ENCODE measurements at places on chromosomes 5 and 9.

DNA sequence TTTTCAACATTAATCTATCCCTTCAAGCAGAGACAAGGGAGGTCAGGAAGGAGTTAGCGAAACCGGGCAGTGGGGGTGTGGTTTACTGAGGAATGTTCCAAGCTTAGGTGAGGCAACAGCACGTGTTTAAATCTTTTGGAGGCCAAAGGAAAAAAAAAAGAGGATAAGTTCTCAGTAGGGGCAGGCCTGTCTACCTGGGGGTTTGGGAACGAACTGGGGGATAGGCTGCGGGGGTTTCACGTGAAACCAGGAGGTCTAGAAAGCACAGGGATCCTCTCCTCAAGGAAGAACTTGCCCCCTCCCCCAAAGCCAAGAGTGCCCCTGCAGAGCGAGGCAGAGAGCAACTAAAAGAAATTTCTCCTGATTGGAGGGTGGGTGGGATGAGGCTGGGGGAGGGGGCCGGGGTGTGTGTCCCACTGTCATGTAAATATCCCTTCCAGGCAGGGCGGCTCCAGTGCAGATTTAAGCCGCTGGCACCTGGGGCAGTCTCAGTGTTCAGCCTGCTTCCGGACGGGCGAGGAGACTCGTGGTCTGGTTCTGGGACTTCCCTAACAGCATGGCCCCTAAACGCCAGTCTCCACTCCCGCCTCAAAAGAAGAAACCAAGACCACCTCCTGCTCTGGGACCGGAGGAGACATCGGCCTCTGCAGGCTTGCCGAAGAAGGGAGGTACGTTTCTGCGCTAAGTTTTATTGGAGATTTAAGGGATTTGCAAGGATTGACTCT, 5.5 kb upstream of the SET start:
- DNase-seq = peak; percentile 55

GRCh38 chr9:136705564-136705963, 6.8 kb upstream of the DIPK1B start:
- DNase-seq = no peak

DNA sequence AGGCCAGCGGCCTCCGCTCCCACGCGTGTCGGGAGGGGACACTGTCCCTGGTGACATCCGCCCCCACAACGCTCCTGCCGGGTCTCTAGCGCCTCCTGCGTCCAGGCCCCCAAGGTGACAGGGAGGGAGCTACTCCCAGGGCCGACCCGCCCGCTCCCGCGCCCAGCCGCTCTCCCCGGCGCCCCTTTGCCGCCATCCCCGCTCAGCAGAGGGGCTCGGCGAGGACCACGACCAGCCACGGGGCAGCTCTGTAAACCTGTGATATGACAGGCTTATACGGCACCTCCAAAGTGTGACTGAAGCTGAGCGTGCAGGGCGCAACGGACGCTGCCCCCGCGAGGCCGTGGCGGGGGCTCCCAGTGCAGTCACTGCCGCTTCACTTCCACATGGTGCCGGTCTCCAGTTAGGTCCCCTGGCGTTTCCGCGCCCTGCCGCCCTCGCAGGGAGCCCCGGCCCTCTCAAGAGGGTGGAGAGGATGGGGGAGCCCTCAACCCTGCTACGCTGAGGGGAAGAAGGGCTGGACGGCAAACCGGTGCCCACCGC, 978 bp upstream of the ADCY2 start:
- DNase-seq = no peak

DNA sequence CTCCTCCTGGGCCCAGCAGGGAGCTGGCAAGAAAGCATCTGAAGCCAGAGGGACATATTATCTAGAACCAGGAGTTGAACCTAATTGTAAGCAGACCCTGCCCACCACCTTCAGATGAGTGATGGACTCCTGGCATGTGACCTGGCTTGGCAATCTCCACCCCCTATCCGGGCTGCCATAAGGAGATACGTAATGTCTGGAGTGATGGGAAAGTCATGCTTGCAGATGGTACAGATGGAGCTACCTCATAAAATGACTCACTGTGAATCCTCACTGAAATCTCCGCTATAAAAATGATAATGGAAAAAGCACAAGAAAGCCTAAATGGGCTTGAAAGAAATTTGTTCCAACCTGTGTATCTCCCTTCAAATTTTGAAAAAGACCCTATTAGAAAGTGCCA, 157.5 kb downstream of the DMRT2 start:
- DNase-seq = peak; percentile 87

- DNase-seq = peak; percentile 82
Observed at GRCh38 chr5:153952893-153953292, 85.8 kb downstream of the FAM114A2 start.

All from fibroblast of upper back skin (primary cell).